Central memory CD8-positive, alpha-beta T cell (primary cell): ENCODE measurements at places on chromosomes 2 and 18.

DNA sequence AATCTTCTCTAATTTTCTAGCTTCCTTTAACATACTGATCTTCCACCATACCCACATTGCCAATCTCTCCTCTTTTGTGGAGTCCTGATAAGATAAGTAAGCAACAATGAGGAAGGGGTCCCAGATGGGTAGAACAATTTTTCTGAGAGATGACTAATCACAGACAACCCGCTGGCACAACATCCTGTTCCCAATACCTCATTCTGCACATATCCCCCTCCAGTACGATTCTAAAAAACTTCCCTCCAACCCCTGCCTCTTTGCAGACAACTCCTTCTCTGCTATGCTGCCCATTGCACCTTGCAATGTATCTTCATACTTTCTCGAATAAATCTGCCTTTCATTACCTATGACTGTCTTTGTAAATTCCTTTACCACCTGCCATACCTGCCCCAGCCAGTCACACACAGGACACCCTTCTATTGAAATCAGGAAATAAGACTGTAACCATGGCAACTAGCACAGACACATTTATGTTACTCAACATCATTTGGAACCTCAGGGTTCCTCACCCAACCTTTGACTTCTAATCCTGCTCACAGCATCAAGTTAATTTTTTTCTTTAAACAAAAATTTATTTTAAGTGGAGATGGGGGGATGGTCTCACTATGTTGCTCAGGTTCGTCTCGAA, 7.4 kb upstream of the EXOC6B start:
- DNase-seq: no peak

DNA sequence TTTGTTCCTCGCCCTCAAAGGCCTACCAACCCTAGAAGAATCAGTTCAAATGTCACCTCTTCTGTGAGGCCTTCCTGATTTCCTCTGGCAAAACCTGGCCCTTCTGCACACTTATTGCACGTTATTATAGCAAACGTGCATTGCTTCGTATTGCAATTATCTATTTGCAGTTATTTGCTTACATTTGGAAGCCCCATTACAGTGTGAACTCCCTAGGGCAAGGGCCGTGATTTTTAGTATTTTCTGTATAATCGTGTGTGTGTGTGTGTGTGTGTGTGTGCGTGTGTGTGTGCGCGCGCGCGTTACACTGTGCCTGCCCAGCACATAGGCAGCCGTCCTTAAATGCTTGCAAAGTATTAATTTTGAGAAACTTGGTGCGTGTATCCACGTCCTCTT, 460 bp upstream of the SEMA4F start:
- no peak for DNase-seq

DNA sequence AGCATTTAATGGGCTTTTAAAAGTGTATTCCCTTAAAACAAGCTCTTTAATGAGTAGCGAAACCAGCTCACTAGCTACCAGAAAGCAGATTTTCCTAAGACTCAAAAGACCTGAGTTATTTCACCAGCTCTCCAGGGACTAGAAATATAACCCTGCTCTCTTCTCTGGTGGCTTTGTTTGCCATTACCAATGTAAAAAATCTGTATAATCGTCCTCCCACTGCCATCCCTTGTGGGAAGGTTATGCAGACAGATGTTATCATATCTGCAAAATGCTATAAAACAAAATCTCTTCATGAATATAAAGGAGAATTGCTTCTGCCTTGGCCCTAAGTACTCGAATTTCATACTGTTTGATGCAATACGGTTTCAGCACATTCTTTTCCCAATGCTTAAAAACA, 335.2 kb downstream of the NUP35 start:
- DNase-seq: no peak

DNA sequence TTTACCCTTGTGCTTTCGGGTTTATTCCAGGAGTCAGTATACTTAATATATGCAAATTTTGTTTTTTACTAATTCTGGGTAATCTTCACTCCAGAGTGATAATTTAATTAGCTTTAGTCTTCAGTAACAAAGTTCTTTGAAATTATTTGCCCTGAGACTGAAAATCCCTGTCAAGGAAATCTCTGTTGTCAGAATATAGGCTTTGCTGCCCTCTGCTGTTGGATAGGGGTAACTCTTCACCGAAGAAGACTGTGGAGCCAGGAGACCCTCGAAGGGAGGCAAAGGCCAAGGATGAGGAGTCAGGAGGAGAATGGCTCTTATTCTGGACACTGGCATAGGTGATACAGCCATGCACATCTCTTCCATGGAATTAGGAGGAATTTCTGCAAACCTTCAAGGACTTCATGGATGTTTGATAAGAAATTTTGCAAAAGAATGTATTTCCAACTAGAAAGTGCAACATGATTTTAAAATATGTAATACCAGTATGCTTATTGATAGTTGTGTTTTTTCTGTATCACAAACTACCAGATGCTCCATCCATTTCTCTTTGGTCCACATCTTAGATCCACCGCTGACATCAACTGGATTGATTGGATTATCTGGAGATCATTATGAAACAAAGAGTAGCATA, 182.3 kb downstream of the RDH14 start:
- DNase-seq: no peak

DNA sequence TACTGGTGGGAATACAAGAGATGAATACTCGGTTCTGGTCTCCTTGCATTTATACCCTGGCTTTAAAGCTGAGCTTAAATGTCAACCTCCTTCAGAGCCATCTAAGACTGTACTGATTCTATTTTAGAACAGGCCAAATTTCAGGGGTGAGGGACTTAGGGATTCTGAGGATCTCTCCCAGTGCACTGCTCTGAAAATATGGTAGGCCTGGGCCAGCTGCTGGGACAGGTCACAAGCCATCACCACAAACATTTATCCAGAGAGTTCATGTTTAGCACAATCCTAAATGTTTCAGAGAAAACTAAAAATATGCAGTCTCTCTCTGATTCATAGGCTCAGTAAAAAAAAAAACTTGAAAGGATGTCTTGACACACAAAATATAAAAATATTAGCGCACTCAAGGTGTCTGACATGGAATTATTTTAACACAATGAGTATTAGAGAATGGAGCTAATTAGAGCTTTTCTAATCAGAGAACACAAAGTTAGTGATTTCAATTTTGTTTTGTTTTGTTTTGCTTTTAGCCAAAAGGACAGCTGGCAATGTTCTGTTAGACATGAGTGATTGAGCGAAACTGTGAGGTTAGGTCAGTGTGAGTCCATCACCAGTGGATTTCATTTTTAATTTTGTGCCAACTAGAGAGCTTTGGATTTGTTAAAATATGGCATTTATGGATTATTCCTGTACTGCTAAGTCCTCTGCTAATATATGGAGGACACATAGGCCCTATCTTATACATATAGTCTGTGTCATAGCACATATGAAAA, 38.8 kb downstream of the MFSD6 start:
- DNase-seq: no peak

DNA sequence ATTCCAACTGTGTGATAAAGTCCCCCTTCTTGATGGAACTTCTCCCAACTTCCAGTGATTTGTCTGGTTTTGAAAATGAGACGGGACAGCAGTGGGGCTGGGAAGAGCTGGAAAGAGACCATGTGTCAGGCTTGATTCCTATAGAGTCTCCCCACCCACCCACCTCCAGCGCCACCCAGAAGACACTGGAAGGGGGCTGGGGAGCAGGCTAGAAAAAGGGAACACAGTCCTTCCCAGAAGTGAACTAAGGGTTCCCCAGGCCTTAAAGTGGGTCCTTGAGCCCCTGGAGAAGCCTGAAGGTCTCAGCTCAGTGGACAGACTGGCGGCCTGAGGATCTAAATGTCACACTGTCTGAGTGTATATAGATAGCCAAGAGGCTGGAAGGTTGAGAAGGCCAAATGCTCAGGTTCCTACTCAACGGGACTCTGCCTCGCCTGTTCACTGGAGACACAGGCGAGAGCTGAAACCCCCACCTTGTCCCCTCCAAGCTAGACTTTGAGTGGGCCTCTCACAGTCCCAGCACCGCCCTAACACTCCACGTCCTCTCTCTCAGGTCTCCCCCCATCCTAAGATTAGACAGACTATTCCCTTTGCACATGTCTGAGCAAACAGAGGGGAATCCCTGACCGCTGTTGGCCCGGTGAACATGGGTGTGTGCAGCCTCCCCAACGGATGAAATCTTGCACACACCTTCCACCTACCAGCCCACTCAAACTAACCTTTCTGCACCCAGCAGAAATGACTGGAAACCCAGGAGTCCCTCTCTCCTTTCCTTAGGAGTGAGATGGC, 1.6 kb downstream of the PKDCC start:
- no peak for DNase-seq

GRCh38 chr18:13471198-13471845, 252.8 kb downstream of the LDLRAD4 start:
- no peak for DNase-seq

GRCh38 chr2:241003830-241004564, 5.6 kb downstream of the SNED1 start:
- DNase-seq: no peak

DNA sequence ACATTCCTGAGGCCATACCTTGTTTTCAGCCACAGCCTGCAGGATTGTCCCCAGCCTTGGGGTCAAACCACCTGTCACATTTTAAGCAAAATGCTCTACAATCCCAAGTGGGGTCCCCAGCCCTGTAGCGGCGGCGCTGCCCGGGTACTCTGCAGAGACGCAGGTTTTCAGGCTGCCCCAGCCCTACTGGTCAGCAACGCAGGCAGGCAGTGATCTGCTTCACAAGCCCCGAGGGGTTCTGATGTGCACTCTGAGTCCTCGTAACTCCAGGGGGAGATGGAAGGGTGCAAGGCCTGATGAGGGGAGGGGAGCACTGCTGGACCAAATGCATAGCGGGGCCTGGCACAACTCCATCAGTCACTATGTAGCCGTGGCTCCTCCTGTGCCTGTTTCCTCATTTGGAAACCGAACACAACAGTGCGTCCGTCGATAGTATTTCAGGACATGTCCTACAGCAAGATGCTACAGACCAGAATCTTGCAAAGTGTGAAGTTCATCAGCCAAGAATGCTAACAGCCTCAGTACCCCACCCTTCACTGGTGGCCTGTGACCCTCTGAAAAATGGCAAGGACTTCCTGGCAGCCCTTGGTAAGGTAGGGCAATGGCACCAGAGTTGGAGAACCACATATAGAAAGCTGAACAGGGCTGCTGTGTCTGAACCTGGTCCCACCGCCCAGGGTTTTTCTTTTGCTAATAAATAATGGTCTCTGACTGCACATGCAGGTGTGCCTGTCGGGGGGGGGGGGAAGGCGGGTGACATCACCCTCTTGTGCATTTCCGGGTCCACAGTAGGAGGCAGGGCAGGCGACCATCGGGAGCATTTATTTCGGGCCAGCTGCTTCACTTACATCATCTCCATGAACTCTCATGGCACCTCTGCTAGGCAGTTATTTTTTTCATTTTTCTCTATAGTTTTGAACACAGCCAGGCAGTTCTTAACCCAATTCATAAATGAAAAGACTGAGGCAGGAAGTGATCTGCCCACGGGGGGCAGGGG, 50.6 kb upstream of the TFCP2L1 start:
- DNase-seq: no peak

- no peak for DNase-seq
Observed at GRCh38 chr2:222039821-222040220, 259.0 kb downstream of the PAX3 start.

- no peak for DNase-seq
Observed at GRCh38 chr18:22032392-22032961, 136.9 kb upstream of the GATA6 start.

DNA sequence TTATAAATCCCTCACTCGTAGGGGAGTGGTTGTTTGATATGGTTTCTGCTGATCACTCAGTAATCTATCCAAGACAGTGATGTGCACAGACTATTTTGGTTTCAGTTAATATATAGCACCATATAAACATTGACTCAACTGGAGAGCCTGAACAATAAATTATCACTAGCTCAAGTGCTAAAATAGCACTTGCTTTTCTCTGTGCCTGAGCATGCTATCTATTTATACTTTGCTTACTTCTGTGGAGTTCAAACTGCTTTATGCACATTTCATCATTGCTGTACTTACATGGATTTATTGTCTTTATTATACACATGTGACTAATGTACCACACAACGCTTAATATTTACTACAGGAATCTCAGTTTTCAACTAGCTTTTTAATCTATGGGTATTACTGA, 133.6 kb downstream of the BCL2 start:
- DNase-seq: no peak

GRCh38 chr2:55010915-55011314, 39.3 kb downstream of the RTN4 start:
- no peak for DNase-seq

DNA sequence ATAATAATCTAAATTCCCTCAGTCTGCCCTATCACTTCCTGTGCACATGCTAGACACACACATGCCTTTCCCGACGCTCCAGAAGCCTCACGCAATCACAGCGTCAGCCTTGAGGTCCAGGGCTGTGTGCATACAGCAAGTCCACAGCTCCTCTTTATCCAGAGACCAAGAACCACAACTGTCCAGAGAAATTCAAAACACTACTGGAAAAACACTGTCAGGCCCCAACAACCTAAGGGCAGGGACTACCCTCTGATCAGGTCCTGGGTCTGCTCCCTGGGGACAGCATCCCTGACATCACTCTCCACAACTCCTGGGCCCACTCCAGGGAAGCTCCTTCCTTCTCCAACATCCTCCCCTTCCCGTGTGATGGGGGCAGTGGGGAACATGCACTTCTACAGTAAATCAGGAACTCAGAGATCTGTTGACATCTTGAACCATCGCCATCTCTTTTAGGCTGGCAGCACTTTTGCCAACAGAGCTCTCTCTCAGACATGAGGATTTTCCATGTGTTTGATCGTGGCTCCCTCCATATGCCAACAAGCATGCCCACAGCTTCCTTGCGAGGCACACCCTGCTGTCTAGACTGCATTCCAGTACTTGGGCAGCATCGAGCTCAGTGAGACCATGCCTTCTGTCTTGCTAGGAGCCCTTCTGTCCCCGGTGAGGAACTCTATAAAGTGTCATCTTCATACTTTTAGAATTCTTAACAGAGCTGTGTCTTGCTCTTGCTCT, 15.4 kb downstream of the TEX51 start:
- DNase-seq: no peak

DNA sequence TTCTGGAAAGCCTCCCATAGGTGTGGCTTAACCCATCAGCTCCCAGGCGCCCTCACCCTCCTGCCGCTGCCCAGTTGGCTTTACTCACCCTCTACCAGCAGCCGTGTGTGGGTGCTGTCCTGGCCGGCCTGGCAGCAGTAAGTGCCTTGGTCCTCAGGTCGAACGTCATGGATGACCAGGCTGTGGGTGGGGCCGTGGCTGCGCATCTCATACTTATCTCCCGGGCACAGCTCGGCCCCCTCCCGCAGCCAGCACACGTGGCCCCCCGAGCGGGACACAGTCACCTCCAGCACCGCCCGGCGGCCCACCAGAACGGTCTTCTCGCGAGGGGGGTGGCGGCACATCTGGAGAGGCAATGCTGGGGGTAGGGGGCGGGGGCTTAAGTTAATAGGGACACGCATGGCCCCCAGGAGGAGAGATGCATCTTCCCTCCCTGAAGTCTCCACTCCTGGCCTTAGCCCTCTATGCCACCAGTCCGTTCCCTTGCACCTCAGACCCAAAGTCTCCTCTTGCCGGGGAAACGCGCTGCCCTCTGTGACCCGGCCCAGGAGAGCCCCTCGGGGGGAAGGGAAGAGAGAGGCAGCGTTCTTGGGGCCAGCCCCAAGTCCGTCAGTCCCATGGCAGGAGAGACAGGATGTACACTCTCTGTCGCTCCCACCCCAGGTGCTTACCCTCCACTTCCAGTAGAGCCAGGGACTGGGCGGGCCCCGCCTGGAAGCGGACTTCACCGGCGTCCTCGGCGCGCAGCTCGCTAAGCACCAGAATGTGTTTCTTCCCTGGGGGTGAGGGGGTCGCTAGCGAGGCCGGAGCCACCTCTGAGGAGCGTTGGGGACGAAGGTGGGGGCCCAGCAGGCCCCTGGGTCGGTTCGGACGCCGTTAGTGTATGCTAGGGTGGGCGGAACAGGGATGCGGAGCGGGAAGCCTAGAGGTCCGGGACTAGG, 7.9 kb downstream of the TMEM198 start:
- no peak for DNase-seq

GRCh38 chr2:154140249-154141025, 268.7 kb downstream of the GALNT13 start:
- DNase-seq: no peak
